ENCODE measurements at places on chromosomes 5 and 9.
A peak's percentile ranks its signal among the peaks of the same experiment; 100 is the strongest.

DNA sequence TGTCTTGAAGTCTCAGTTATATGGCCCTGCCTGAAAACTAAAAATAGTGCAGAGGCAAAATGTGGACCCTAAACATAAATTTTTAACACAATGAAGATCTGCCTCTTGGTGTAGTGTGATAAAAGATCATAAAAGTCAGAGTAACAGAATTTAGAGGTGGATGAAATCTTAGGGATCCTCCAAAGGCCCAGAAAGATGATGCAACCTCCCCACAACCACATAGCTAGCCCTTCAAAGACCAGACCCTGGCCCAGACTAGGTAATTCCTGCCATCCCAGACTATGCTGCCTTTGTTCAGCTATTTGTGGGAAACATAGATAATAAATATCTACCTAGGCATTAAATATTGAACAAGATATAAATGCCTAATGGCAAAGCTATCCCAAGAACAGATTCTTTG is 15.3 kb downstream of the KLF9 start:
- ATAC-seq, result no peak

DNA sequence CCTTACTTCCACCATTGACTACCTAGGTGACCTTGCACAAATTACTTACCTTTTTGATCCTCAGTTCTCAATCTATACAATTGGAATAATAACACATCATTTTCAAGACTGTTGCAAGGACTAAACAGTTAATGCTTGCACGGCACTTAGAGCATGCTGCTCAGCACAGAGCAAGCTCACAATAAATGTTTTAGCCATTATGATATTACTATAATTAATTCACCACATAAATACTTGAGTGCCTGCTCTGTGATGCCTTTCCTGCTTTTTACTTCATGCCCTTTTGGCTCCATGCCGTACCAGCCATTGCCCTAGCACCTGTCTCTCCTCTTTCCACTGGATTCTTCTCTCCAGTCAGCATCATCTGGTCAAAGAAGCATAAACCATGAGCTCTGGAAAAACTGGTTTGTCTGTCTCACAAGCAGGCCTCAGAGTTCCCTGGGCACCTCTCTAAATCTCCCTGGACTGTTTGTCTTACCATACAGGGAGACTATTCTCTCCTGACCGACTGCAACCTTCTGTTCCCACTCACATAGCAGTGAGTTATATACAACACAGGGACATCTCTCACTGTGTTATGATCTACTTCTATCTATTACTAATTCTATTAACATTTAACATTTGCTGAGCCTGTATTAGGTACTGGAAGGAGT is 260.4 kb upstream of the ADRA1B start:
- no peak for ATAC-seq

- peak; percentile 19 for ATAC-seq
Measured at GRCh38 chr5:67350185-67350584, 153.6 kb upstream of the CD180 start.

GRCh38 chr5:113607361-113607760 is 93.9 kb downstream of the YTHDC2 start:
- no peak for ATAC-seq

GRCh38 chr9:125650271-125650737 is 56.7 kb downstream of the MAPKAP1 start:
- ATAC-seq, result peak; percentile 89

DNA sequence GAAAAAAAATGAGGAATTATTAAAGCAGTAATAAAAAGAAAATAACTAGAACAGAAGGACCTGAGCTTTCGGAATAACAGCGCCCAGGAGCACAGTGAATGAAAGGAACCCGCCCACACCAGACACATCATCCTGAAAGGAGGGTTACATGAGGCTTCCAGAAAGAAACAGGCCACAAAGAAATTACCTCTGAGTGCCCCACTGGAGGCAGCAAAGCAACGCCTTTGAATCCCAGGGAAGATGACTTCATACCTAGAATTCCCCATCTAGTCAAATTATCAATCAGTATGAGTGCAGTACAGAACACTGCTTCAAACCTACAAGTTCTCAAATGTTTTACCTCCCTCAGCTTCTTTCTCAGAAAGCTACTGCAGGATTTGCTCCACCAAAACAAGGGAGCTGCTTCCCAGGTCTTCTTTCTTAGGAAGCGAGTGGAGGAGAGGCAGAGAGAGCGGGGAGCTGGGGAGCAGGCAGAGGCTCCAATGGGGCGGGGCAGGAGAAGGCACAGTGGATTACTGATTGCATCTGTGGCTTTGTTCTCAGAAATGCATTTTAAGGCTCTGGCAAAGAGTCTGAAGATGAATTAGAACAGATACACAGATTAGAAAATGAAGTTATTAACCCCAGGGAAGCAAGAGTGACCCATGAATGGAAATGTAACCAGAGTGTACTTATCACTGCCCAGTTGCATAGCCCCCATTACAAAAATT is 87.1 kb downstream of the SEMA4D start:
- ATAC-seq, result peak; percentile 91

GRCh38 chr5:125575891-125576505 is 829.6 kb upstream of the ZNF608 start:
- no peak for ATAC-seq

- no peak for ATAC-seq
Measured at GRCh38 chr5:94442991-94443390, 175.4 kb downstream of the KIAA0825 start.

GRCh38 chr5:100542086-100542485 is 6.9 kb downstream of the FAM174A start:
- no peak for ATAC-seq

DNA sequence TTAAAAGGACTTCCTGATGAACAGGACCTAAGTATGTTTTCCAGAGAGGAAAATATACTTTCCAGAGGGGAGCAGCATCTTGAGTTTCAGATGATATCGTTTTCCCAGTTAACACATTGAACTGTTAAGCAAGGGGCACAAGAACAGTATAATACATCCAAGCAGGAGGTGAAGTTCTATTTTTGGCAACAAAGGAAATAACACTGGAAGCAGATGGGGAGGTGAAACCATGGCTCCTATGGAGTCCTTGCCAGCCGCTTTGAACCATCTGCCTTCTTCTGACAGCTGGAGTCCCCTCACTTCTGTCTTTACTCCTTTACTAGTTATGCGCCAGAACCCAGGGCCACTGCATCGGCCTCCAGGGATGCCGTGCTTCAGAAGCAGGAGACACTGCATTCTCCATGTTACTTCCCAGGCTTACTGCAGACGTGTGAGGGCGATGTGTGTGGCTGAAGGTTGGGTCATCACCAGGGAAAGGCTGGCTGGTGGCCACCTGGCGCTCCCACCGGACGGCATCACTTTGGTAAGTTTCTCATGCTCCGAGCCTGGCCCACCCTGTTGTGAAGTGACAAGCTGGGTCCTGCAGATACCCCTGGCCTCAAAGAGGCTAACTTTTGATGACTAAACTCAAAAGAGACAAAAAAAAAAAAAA is 77.8 kb downstream of the TTLL11 start:
- ATAC-seq, result no peak

- ATAC-seq, result no peak
Measured at GRCh38 chr5:177332896-177333260, 18.6 kb downstream of the LMAN2 start.

DNA sequence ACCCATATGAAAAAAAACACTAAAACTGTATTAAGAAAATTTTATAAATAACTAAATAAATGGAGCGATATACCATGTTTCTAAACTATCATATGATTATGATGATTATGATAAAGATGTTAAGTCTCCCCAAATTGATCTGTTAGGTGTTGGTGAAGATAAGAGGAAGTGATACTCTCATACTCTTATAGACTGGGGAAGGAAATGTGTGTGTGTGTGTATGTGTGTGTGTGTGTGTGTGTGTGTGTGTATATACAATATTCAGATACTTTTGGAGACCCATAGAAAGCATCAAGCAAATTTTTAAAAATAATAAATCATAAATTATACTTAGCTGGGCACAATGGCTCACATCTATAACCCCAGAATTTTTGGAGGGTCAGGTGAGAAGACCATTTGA is 62.9 kb downstream of the TMEM232 start:
- ATAC-seq, result no peak

- ATAC-seq, result peak; percentile 27
Measured at GRCh38 chr9:133374612-133375115, 1.2 kb downstream of the SURF4 start.

DNA sequence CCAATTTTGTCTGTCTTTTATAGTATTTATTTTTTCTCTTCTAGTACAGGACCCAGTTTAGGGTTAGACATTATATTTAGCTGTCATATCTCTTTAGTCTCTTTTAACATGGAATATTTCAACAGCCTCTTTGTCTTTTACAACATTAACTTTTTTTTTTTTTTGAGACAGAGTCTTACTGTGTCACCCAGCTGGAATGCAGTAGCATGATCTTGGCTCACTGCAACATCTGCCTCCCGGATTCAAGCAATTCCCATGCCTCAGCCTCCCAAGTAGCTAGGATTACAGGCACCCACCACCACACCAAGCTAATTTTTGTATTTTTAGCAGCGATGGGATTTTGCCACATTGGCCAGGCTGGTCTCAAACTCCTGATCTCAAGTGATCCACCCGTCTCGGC is 90.1 kb downstream of the ADAMTS6 start:
- no peak for ATAC-seq

- no peak for ATAC-seq
Measured at GRCh38 chr9:121853617-121854395, 202.4 kb downstream of the DAB2IP start.

DNA sequence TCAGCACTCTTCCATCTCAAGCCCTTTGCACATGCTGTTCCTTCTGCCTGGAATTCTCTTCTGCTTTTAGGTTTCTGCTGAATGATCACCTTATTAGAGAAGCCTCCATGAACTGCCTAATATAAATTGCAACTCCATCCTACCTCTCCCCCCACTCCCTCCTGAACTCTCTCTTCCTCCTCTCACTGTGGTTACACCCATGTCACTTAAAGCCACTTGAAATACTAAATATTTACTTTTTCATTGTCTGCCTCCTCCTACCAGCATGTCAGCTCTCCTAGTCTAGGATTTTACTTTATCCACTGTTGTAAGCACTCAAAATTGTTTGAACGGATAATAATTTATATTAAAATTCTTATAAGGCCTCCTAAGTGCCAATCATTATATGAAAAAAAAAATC is 43.8 kb downstream of the ACTL7B start:
- no peak for ATAC-seq

DNA sequence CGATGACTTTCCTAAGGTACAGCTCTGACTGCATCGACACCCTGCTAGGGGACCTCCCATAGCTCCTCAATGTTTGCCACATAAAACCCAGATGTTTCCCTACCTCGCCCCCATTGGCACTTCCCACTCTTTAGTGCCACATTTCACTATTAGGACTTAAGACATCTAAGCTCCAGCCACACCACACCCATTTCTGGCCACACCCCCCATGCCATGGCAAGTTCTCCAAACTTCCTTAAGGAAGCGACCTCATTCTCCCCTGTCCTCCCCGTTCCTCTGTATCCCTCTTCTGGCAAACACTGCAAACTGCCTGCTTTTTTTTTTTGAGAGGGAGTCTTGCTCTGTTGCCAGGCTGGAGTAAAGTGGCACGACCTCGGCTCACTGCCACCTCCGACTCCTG is 62.9 kb downstream of the USP20 start:
- no peak for ATAC-seq

- no peak for ATAC-seq
Measured at GRCh38 chr5:7261049-7261448, 134.9 kb upstream of the ADCY2 start.

- no peak for ATAC-seq
Measured at GRCh38 chr5:83562071-83562606, 90.6 kb downstream of the VCAN start.

GRCh38 chr5:167578977-167579692 is 712.3 kb upstream of the WWC1 start:
- ATAC-seq, result no peak

DNA sequence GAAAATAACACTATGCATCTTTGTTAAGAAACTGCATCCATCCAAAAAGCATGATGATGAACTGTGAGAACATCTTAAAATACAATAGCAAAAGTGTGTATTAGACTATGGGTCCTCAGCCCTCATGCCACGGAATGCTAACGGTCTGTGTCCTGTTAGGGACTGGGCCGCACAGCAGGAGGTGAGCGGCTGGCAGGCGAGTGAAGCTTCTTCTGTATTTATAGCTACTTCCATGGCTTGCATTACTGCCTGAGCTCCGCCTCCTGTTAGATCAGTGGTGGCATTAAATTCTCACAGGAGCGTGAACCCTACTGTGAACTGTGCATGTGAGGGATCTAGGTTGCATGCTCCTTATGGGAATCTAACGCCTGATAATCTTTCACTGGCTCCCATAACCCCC is 129.8 kb downstream of the NXNL2 start:
- no peak for ATAC-seq

DNA sequence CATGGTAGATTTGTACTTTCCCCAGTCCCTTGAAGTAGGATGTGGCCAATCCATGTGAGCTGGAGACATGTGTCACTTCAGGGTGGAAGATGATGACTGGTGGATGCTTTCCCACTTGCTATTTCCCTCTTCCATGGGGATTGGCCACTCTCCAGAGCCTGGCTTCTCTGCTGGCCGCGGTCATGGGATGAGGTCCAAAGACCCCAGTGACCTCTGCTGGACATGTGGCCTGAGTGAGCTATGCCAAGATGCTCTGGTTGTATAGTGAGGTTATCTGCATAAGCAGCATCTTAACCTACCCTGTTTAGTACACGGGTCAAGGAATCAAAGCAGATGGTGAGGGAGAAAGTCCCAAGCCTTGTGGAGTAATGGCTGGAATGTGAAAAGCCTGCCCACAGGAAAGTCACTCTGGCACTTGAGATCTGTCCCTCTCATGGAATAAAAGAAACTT is 47.1 kb downstream of the SH3PXD2B start:
- no peak for ATAC-seq

DNA sequence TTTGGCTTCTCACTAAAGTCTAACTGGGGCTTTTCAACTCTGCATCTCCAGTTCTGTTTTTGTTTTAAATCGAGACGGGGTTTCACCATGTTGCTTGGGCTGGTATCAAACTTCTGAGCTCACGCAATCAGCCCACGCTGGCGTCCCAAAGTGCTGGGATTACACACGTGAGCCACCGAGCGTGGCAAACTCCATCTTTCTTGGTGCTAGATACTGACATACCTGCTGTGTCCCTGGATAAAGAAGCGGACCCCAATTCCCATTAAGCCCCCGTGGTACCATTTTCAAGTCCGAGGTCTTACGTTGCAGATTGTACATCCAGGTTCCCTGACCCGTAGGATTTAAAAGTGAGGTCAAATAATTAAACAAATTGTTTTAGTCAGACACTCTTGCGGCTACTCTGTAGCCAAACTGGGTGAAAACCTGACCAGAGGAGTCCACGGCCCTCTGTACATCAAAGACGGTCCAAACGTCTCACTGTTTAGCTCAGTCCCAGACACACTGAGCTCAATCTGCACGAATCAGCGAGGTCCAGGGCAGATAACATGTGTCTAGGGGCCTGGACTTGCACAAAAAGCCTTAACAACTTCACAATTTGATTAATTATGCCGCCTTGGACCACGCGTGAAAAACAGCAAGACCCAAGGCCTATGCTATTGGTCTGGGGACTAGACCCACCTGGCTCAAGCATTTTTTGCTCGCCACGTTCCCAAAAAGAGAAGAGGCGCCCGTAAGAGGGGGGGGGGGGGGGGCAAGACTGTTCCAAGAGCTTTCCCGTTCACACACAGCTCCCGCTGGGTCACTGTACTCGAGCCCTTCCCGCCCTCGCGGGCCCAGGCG is 727 bp upstream of the DNAJA1 start:
- peak; percentile 8 for ATAC-seq

- ATAC-seq, result no peak
Measured at GRCh38 chr5:110925916-110926315, 145.6 kb upstream of the TSLP start.

GRCh38 chr5:82799361-82800077 is 277.7 kb downstream of the TMEM167A start:
- no peak for ATAC-seq

Data from activated T-helper 17 cell treated with anti-CD3 and anti-CD28 coated beads, Interleukin-2, amount 50 U/mL, for 72 hours (primary cell).